ENCODE measurements at places on chromosomes 11 and 22. TPM values are rescaled to one million over a fixed set of nuclear protein-coding genes. Genes with fewer than 3 reads are reported as not detected.

The DCHS1 gene
- total RNA-seq, result 0.40 TPM

The MGAT3 gene
- total RNA-seq, result 0.30 TPM

The LRRC4C gene
- total RNA-seq, result not detected

The PANX3 gene
- not detected for total RNA-seq

The MOB2 gene
- total RNA-seq, result 17.7 TPM

The AIFM3 gene
- total RNA-seq, result 0.47 TPM

The MRGPRF gene
- 0.10 TPM for total RNA-seq

The OR51B5 gene
- not detected for total RNA-seq

The DLG2 gene
- 1.3 TPM for total RNA-seq

The KRTAP5-10 gene
- total RNA-seq, result not detected

The RIBC2 gene
- 2.5 TPM for total RNA-seq

The CECR2 gene
- 0.08 TPM for total RNA-seq

The LIPT2 gene
- 3.2 TPM for total RNA-seq

The GTSE1 gene
- 2.2 TPM for total RNA-seq

The RAB38 gene
- total RNA-seq, result 1.9 TPM

The ARHGAP32 gene
- 3.2 TPM for total RNA-seq

The UBQLN3 gene
- not detected for total RNA-seq

The OR4X1 gene
- total RNA-seq, result not detected

The EFCAB6 gene
- 0.18 TPM for total RNA-seq
